ENCODE measurements at places on chromosomes 2 and 18. TPM values are rescaled to one million over a fixed set of nuclear protein-coding genes. Genes with fewer than 3 reads are reported as not detected.

The G6PC2 gene
- total RNA-seq, result not detected

The LRP1B gene
- total RNA-seq, result 0.81 TPM

The SRD5A2 gene
- total RNA-seq, result not detected

The GNLY gene
- not detected for total RNA-seq

The VIT gene
- 4.8 TPM for total RNA-seq

The GREB1L gene
- total RNA-seq, result 6.9 TPM

The UGT1A5 gene
- not detected for total RNA-seq

The NGEF gene
- 0.28 TPM for total RNA-seq

The CRYGC gene
- total RNA-seq, result not detected

The TMEM178A gene
- 2.4 TPM for total RNA-seq

The CD28 gene
- total RNA-seq, result 2.9 TPM

The RGPD3 gene
- total RNA-seq, result 2.2 TPM

The CD8B2 gene
- total RNA-seq, result not detected

The SPATA3 gene
- not detected for total RNA-seq

All from sigmoid colon (tissue), 7 donors.